ENCODE measurements at places on chromosomes 13 and 19.

GRCh38 chr19:46426035-46426505, 2.7 kb downstream of the PNMA8C start:
- no peak for DNase-seq

DNA sequence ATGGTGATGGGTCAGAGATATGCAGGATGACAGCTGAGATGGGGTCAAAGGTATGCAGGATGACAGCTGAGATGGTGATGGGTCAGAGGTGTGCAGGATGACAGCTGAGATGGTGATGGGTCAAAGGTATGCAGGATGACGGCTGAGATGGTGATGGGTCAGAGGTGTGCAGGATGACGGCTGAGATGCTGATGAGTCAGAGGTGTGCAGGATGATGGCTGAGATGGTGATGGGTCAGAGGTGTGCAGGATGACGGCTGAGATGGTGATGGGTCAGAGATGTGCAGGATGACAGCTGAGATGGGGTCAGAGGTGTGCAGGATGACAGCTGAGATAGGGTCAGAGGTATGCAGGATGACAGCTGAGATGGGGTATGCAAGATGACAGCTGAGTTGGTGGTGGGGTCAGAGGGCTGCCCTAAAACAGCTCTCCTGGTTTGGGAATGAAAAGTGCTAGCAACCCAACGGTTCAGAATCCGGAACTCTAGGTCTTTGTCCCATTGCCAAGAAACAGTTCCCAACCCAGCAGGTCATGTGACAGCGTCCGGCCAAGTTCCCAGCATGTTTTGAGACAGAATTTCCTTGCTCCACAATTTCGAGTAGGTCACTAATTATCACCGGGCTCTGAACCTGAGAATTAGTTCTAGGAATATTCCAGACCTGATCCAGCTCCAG, 3.2 kb downstream of the SELENOW start:
- DNase-seq: no peak

GRCh38 chr13:50378509-50379044, 363.3 kb downstream of the KCNRG start:
- no peak for DNase-seq

GRCh38 chr19:43455321-43456113, 9.9 kb downstream of the LYPD3 start:
- DNase-seq: no peak

- DNase-seq: no peak
Measured at GRCh38 chr13:32989942-32990341, 26.3 kb upstream of the KL start.

DNA sequence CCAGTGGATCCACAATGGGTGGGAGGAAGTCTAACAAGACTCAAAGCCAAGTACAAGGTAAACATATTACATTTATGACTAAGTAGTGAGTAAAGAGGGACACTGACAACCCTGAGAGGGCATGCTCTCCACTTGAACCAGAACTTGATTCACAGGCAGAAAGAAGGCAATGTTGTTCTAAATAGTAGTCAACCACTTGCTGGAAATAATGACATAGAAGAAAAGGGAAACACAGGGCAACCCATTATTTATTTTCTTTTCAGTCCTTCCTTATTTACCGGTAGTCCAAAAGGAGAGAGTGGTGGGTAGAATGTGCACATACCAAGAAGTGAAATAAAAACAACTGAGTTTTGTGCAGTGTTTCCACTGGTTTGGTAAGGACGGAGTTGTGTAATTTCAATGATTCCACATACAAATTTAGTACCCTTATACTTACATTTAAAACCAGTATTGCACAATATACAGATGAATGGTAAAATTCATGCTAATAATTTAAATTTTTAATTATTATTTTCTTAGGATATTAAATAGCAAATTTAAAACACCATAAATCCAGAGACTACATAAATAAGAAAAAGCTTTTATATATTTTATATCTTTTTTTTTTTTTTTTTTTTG, 65.9 kb downstream of the ENOX1 start:
- DNase-seq: no peak

GRCh38 chr13:77521595-77522367, 13.7 kb upstream of the SCEL start:
- no peak for DNase-seq

DNA sequence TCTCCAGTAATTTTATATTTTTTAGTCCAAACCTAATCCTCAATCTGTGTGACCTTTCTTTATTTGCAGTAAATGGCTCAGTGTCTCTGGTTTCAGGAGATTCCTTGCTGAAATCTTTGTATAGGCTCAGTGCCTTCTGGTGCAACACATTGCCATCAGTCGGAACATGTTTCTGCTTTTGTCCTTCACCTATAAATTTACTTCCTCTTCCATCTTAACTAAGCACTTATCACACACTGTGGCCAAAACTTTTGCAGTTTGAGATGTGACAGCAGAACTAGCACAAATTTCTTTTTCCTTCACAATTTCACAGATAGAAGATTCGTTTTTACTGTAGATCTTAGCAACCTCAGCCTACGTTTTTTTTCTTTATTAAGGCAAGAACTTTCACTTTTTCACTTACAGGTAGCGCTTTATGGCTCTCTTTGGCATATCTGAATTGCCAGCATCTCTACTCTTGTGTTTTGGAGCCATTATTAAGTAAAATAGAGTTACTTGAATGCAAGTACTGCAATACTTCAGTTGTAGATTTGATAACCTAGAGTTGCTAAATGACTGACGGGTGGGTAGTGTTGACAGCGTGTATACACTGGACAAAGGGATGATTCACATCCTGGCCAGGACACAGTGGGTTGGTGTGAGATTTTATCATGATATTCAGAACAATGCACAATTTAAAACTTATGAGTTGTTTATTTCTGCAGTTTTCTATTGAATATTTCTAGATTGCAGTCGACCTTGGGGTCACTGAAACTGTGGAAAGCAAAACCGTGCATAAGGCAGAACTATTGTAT, 44.3 kb downstream of the NDFIP2 start:
- DNase-seq: no peak

GRCh38 chr19:5558101-5558621, 9.6 kb downstream of the TINCR start:
- DNase-seq: no peak

GRCh38 chr13:21243045-21243897, 66.8 kb downstream of the MRPL57 start:
- no peak for DNase-seq

- no peak for DNase-seq
Measured at GRCh38 chr13:85828094-85828684, 29.0 kb upstream of the SLITRK6 start.

- peak; percentile 19 for DNase-seq
Measured at GRCh38 chr19:36528921-36529518, 949 bp upstream of the ZNF260 start.

DNA sequence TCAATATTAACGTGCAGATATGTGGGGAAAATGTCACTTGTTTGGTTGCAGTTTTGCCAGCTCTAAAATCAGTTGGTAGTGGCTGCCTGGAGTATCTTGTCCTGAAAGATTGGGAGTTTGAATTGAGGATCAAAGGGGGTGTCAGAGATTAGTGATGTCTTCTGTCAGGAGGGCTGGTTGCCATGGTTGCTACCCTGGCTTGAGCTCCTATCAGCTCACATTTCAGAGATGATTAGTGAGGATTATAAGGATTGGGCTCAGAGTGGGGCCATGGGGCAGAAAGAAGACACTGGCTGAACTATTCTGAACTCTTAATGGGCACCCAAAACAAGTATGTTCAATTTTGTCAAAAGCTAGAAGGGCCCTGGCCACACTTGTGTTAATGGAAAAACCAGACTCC, 95.5 kb upstream of the RNF113B start:
- no peak for DNase-seq

DNA sequence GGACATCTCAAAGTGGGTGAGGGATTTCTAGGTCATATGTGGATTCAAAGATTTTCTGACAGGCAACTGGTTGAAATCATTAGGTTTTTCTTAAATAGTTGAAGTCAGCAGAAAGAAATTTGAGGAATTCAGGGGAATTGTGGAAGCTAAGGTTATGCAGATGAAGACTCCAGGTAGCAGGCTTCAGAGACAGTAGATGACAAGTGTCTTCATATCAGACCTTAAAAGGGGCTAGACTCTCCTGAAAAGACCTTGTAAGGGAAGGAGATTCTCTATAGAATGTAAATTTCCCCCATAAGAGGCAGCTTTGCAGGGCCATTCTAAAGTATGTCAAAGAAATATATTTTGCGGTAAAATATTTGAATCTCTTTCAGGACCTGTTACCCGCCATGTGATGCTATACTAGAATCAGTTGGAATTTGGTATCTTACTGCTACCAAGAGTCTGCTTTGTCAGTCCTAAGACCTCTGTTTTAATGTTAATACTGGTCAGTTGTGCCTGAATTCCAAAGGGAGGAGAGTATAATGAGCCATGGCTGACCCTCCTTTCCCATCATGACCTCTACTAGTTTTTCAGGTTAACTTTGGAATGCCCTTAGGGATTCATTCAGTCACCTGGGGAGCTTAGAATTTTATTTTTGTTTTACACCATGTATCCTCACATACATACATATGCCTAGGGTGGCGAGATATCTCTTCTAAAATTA, 1115.5 kb upstream of the SLC10A2 start:
- DNase-seq: no peak

GRCh38 chr19:46016426-46017094, 6.3 kb downstream of the PGLYRP1 start:
- DNase-seq: peak; percentile 85

- no peak for DNase-seq
Measured at GRCh38 chr13:32354040-32354439, 38.7 kb downstream of the BRCA2 start.

DNA sequence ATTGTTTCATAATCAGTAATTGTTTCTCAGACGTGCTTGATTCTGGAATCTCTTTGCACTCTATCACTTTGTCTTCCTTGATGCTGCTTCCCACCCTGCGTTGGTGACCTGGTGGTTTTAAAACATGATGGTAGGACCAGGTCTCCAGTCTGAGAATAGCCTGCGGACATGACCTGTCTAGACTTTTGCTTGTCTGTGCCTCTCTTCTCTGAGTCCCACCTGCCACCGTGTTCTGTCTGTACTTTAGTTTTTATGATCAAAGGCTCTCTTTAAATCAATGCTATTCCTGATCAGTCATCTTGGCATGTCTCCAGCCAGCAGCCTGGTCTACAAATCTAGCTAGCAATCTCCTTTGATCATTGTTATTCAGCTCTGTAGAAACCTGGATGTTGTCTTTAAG, 933.9 kb downstream of the DIAPH3 start:
- no peak for DNase-seq

GRCh38 chr13:112161521-112162301, 94.8 kb downstream of the SOX1 start:
- no peak for DNase-seq

DNA sequence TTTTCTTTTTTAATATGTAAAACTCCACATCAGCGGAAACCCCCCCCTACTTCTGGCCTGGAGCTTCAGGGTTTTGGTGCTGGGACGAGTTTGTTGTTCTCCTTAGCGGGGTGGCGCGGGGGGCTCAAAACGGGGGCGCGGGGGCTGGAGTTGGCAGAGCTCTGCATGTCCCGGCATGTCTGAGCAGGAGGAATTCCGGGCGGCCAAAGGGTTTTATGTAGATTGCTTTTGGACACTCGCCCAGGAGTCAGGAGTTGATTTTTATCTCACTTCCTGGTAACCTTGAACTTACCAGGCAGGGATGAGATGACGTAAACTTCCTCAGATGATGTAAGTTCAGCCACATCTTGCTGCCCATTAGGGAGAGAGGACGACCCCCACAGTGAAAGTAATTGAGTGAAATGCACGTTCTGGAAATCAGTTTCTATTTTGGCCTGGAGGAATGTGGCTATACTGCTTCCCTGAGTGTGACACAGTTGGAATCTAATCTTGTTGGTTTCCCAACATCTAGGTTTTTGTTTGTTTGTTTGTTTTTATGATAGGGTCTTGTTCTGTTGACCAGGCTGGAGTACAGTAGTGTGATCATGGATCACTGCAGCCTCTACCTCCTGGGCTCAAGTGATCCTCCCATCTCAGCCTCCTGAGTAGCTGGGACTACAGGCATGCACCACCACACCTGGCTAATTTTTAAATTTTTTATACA, 21.0 kb upstream of the GDF15 start:
- DNase-seq: no peak

GRCh38 chr13:75013818-75014217, 468.2 kb downstream of the TBC1D4 start:
- DNase-seq: no peak

GRCh38 chr13:86313421-86313820, 514.2 kb upstream of the SLITRK6 start:
- DNase-seq: no peak

DNA sequence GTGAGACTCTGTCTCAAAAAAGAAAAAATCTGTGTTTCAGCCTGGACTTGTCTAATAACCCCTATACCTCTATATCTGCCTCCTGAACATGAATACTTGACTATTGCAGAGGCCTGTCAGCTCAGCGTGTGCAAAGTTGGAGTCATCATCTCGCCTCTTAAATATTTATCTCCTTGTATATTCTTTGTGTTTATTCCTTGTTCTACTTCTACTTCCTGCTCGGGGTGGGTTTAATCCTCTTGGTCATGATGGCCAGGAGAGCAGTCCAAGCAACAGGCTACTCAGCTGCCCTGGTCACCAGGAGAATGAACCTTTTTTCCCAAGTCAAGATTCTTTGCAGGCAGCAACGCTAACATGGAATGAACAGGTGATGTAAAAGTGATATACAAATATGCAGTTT, 119.1 kb downstream of the PCCA start:
- DNase-seq: no peak

- DNase-seq: no peak
Measured at GRCh38 chr13:77339408-77339807, 12.5 kb upstream of the MYCBP2 start.

- DNase-seq: no peak
Measured at GRCh38 chr13:46086985-46087384, 17.8 kb downstream of the CPB2 start.

DNA sequence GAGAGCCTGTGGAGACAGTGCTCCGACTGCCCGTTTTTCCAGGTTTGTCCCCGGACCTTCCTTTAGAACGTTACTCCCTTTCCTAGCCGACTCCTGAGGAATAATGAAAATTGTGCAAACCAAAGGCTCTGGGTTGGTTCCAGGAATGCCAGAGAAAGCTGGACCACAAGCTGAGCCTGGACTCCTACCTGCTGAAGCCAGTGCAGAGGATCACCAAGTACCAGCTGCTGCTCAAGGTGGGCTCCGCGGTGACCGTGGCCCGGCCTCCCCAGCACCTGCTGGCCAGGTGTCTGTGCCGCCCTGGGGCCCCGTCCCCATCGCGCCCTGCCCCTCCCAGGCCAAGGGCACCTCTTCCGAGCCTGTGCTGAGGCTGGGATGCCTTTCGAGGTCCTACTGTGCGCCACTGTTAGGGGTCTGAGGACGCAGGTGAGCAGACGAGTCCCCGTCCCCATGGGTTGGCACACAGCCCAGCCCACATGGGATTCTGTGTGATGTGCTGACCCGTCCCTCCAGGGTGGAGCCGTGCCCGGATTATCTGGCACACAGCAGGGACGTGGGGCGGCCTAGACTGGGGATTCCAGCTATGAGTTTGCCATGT, 20.5 kb upstream of the F7 start:
- DNase-seq: no peak

GRCh38 chr13:100234006-100234405, 145.1 kb downstream of the PCCA start:
- DNase-seq: no peak

GRCh38 chr19:34540811-34541557, 59.4 kb downstream of the WTIP start:
- DNase-seq: no peak

- no peak for DNase-seq
Measured at GRCh38 chr19:4081441-4082129, 14.9 kb upstream of the ZBTB7A start.

- DNase-seq: no peak
Measured at GRCh38 chr13:91632086-91632485, 233.7 kb downstream of the GPC5 start.
